Karpas-422 (cell line): ENCODE measurements at places on chromosomes 2 and 18. TPM values are rescaled to one million over a fixed set of nuclear protein-coding genes. Genes with fewer than 3 reads are reported as not detected.

Gene RESP18
- total RNA-seq = not detected in 2 replicates

Gene RNU2-63P
- not detected in 2 replicates for total RNA-seq

Gene NTSR2
- total RNA-seq = not detected in 2 replicates

Gene ELOA2
- total RNA-seq = not detected in 2 replicates

Gene SPP2
- total RNA-seq = not detected in 2 replicates

Gene NDUFS1
- total RNA-seq = 76.4 and 83.6 TPM in 2 replicates

Gene HOXD12
- 1.0 and 1.9 TPM in 2 replicates for total RNA-seq

Gene C18orf32
- total RNA-seq = 21.0 and 24.9 TPM in 2 replicates

Gene FOXD4L1
- total RNA-seq = 0.60 and 0.72 TPM in 2 replicates

GRCh38 chr2:85589982-85590791, 5.4 kb upstream of the RNF181 start:
- DNase-seq = no peak
- no peak overlapping the region for H3K4me3 ChIP-seq
- H3K27me3 ChIP-seq = no peaks in the 10 kb centered on the region
- no peak overlapping the region for H3K27ac ChIP-seq
- peaks cover 9% of the 10 kb centered on the region for H3K4me1 ChIP-seq

- DNase-seq = no peak
- H3K4me1 ChIP-seq = no peaks in the 10 kb centered on the region
- H3K4me3 ChIP-seq = no peak overlapping the region
Observed at GRCh38 chr2:187956906-187957534, 334.7 kb upstream of the GULP1 start.

DNA sequence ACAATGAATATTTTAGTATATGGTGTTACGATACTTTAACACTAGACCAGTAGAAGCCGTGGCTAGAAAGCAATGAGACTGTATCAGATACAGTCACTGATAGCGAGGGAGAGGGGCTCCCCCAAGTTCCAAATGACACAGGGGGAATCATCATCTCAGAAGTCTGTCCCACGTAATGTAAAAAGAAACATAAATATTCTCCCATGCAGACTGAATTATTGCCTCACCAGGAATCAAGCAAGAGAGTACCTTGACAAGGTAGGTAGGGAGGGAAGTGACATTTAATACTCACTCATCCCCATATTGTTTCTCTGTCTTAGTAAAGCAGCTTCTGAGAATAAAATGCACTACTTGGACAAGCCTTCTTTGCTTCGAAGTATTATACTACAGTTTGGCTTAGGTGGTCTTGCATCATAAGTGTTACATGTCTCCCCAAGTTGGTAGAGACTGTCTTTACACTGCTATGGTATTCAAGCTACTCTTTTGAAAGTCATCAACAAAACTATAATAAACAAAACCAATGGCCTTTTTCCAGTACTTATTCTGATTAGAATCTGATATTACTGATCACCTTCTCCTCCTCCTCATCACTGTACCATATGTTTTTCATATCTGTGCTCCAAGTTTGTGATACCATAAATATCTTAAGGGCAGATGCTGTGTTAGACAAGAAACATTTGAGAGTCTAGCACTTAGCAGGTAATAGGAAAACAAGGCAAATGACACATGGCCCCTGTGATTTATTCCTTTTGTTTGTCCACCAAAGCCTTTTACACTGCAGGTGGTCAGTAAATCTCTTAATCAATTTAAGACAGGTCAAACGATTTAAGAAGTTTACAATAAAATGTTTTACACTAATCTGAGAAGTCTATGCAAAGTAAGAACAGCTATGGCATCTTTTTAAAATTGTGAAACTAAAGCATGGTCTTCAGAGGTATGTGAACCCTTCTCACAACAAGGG, 2.7 kb downstream of the LAPTM4A start:
- no peaks in the 10 kb centered on the region for H3K27me3 ChIP-seq
- peak overlapping the region; percentile 85 for H3K27ac ChIP-seq
- H3K36me3 ChIP-seq = peaks cover 5% of the 10 kb centered on the region; the same call in 1 of the 2 replicates
- H3K4me3 ChIP-seq = peak overlapping the region; percentile 87
- no peak for DNase-seq

- H3K27ac ChIP-seq = no peak overlapping the region
- H3K27me3 ChIP-seq = no peaks in the 10 kb centered on the region
- DNase-seq = no peak
- no peaks in the 10 kb centered on the region for H3K4me1 ChIP-seq
Observed at GRCh38 chr2:63465633-63466032, 122.6 kb downstream of the WDPCP start.

- no peak overlapping the region for H3K4me3 ChIP-seq
- no peak overlapping the region for H3K27ac ChIP-seq
- no peaks in the 10 kb centered on the region for H3K4me1 ChIP-seq
- H3K36me3 ChIP-seq = peaks cover 10% of the 10 kb centered on the region
- H3K27me3 ChIP-seq = no peaks in the 10 kb centered on the region
- no peak for DNase-seq
Observed at GRCh38 chr2:240469239-240469636, 33.8 kb downstream of the GPC1 start.

GRCh38 chr2:126244937-126245336, 411.0 kb upstream of the GYPC start:
- H3K27me3 ChIP-seq = no peaks in the 10 kb centered on the region
- H3K27ac ChIP-seq = no peak overlapping the region
- DNase-seq = peak; percentile 92
- peaks cover 10% of the 10 kb centered on the region for H3K4me1 ChIP-seq
- H3K36me3 ChIP-seq = no peaks in the 10 kb centered on the region

DNA sequence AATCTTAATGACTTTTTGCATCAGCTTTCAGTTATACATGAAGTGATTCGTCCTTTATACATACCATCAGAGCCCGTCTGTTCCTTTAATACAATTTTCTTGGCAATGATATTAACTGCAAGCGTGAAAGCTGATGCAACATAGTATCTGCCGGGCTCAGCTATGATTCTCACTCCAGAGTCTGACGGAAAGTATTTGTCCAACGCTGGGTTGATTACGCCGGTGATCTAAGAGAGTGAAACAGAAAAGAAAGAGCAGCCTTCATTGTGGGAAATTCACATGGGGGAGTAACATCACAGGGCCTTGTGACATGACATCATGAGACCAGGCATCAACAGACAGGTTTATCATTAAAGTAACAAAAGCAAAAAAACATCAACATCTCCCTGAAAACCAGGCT, 6.2 kb downstream of the ODC1 start:
- H3K27me3 ChIP-seq = no peaks in the 10 kb centered on the region
- peaks cover 27% of the 10 kb centered on the region for H3K4me1 ChIP-seq
- no peak overlapping the region for H3K27ac ChIP-seq
- no peak overlapping the region for H3K4me3 ChIP-seq
- peaks cover 60% of the 10 kb centered on the region for H3K36me3 ChIP-seq

DNA sequence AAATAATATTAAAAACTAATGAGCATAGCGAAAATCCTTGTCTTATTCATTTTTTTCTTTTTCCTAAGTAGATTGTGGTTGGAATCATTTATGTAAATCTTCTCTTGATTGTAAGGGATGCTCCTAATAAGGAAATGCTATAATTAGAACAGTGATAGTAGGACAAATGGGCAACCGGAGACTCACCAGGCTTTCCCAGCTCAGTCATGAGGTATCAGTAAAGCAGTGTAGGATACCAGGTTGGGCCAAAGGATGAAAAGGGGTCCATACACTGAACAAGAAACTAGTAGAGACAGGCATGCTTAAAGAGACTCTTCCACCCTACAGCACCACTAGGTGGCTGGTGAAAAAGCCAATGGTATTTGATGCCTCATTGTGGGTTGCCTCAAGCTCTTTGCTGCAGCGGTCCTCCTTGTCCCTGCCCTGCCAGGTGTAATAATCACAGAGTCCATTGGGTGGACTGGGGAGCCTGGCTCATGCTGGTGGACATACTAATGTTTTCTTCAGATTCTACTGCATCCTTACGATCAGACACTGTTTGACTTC, 71.4 kb upstream of the FAM98A start:
- H3K27me3 ChIP-seq = no peaks in the 10 kb centered on the region
- no peak for DNase-seq
- no peaks in the 10 kb centered on the region for H3K36me3 ChIP-seq
- H3K27ac ChIP-seq = no peak overlapping the region
- H3K4me3 ChIP-seq = no peak overlapping the region

DNA sequence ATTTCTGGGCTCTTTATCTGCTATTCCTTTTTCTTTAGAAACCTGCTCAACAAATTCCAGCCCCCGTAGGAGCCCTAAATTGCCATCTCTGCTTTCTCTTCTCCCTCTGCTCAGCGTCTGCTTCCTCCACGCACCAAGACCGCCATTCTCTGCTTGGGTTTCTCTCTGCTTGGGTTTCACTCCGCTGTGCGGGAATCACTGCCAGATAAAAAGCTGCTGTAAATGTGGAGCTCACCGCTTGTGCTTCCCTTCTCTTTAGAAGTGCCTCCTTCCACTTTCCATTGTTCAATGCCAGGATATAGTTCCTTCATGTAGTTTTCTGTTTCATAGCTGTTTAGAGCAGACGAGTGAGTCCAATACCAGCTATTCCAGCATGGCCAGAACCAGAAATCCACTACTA, 45.9 kb downstream of the TMEM237 start:
- no peaks in the 10 kb centered on the region for H3K27me3 ChIP-seq
- no peak overlapping the region for H3K4me3 ChIP-seq
- H3K36me3 ChIP-seq = no peaks in the 10 kb centered on the region
- H3K27ac ChIP-seq = no peak overlapping the region
- H3K4me1 ChIP-seq = no peaks in the 10 kb centered on the region

GRCh38 chr2:54417577-54417976, 38.5 kb upstream of the SPTBN1 start:
- no peak overlapping the region for H3K4me3 ChIP-seq
- no peaks in the 10 kb centered on the region for H3K36me3 ChIP-seq
- no peak overlapping the region for H3K27ac ChIP-seq

DNA sequence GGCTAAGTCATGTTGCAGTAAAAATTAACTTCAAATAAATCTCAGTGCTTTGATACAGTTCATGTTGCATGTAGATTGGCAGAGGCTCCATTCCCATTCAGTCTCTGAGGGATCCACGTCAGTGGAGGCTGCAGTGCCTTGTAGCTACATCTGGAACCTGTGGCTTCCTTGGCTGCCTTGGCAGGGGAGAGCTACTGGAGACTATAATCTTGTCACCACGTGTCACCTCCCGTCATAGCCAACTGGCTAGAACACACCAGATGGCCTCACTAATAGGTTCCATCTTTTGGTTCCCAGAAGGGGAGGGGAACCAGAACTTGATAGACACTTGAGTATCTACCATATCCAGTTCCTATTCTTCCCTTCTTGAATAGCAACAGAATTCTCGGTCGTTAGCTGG, 28.4 kb downstream of the E2F6 start:
- no peaks in the 10 kb centered on the region for H3K27me3 ChIP-seq
- H3K4me1 ChIP-seq = no peaks in the 10 kb centered on the region
- no peak overlapping the region for H3K27ac ChIP-seq

DNA sequence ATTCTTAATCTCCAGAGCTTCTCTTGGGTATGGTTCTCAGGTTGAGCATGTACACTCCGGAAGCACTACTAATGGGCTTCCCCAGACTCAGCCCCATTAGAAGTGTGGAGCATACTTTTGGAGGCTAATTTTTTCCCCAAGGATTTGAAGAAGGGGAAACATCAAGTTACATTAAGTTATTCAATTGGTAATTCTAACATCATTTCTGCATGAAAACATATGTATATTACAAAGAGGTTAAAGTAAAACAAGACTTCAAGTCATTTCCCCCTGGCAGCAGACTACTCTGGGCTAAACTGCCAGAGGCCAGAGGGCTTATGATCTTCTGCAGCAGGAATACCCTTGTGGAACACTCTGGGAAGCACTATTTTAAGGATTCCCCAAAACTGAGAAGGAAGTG, 227.7 kb upstream of the STK17B start:
- no peaks in the 10 kb centered on the region for H3K4me1 ChIP-seq
- no peak overlapping the region for H3K4me3 ChIP-seq
- H3K27ac ChIP-seq = no peak overlapping the region
- DNase-seq = no peak

DNA sequence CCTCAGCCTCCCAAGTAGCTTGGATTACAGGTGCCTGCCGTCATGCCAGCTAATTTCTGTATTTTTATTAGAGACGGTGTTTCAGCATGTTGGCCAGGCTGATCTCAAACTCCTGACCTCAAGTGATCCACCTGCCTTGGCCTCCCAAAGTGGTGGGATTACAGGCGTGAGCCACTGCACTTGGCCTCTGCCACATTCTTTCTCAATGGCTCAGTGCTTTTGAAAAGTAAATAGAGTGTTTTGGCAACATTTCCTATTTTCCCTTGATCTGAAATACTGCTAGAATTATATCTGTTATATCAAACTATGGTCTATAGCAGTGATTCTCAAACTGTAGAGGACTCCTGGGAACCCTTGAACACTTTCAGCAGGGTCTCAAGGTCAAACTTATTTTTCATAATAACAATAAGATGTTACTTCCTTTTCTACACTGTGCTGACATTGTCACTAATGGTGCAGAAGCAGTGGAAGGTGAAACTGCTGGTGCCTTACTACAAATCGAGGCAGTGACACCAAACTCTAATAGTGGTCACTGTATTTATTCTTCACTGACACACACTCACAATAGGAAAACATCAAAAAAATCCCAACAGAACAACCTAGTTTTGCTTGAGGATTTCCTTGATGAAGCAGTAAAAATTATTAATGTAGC, 10.6 kb downstream of the DAW1 start:
- H3K4me3 ChIP-seq = no peak overlapping the region
- no peaks in the 10 kb centered on the region for H3K27me3 ChIP-seq
- no peaks in the 10 kb centered on the region for H3K4me1 ChIP-seq
- no peaks in the 10 kb centered on the region for H3K36me3 ChIP-seq
